Activated CD8-positive, alpha-beta T cell treated with anti-CD3 and anti-CD28 coated beads, Interleukin-2, amount 10 ng/mL, durations not matched to agents 7 days and 5 days (primary cell): ENCODE measurements at places on chromosomes 13 and 19. TPM values are rescaled to one million over a fixed set of nuclear protein-coding genes. Genes with fewer than 3 reads are reported as not detected.

GRCh38 chr13:95880331-95880730, 172.9 kb downstream of the UGGT2 start:
- no peaks in the 10 kb centered on the region for H3K27me3 ChIP-seq
- H3K27ac ChIP-seq: no peak overlapping the region
- no peaks in the 10 kb centered on the region for H3K4me1 ChIP-seq
- no peak for DNase-seq

GRCh38 chr13:20831933-20832332, 58.2 kb upstream of the EEF1AKMT1 start:
- no peak overlapping the region for H3K4me3 ChIP-seq
- peaks cover 10% of the 10 kb centered on the region for H3K4me1 ChIP-seq
- H3K27ac ChIP-seq: no peak overlapping the region
- no peaks in the 10 kb centered on the region for H3K27me3 ChIP-seq

GRCh38 chr19:56476651-56477428, at the start of gene ZNF667:
ZNF667 (minus strand) TSS chr19:56477345; CDS start chr19:56462370, 14,975 bp downstream.
- peaks cover 22% of the 10 kb centered on the region for H3K4me1 ChIP-seq
- H3K4me3 ChIP-seq: peak within 1 kb of the TSS; percentile 95
- peaks cover 7% of the 10 kb centered on the region for H3K27me3 ChIP-seq

DNA sequence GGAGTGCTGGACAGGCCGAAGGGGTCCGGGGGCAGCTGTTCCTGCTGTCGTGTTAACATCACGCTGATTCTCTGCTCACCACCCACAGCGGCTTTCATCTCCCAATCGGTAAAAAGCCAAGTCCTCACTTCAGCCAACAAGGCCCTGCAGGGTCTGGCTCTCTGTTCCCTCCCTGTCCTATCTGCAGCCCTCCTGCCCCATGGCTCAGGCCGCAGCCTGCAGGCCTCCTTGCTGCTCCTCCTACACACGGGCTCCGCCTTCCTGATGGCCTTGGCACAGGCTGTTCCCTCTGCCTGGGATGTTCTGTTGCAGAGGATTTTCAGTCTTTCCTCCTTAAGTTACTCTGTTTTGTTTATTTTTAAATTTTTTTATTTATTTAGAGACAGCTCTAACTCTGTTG, 22.2 kb downstream of the FUZ start:
- DNase-seq: no peak
- no peak overlapping the region for H3K4me3 ChIP-seq
- no peaks in the 10 kb centered on the region for H3K27me3 ChIP-seq
- H3K27ac ChIP-seq: no peak overlapping the region

Gene ZNF77
- total RNA-seq: 4.3 TPM

Gene PTGER1
- 0.32 TPM for total RNA-seq
